Left cardiac atrium (tissue), 4 donors: ENCODE measurements at places on chromosomes 6 and 20.

- no peak for DNase-seq
Measured at GRCh38 chr6:51016489-51016888, 197.8 kb downstream of the TFAP2B start.

GRCh38 chr6:82370788-82371187, 7.2 kb downstream of the TPBG start:
- DNase-seq, result no peak

DNA sequence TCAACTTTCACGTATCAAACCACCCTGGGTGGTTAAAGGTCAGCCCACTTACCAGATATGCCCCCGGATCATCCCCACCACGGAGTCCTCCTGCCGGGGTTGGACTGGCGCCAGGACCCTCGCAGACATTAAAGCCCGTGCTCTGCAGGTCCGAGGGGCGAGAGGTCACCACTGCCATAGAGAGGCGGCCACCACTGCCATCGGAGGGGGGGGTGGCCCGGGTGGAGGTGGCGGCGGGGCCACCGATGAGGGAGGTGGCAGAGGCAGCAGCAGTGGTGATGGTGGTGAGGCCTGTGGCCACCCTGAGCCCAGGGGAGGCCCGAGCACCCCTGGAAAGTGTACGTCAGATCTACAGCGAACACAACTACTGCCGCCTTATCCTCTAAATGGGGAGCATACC, 76.3 kb downstream of the ASXL1 start:
- DNase-seq, result no peak

- no peak for DNase-seq
Measured at GRCh38 chr20:21339499-21339898, 36.4 kb downstream of the XRN2 start.

DNA sequence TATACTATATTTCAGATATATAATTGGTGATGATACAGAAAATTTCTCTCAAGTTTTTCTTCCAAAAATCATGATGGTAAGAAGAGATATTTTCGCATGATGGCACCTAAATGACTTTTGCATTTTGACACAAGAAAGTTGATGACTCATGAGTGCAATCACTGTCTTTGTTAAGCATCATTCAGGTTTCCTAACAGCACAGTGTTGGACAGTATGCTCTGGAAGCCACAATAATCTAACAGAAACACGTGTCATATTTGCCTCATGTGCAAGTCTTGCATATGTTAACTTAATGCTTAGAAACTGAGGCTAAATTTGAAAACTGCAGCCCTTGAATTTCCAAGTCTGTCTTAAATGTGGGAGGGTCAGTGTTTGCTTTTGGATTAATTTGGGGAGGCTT, 533.5 kb downstream of the LMBRD1 start:
- no peak for DNase-seq

GRCh38 chr6:84137989-84138575, 89.4 kb downstream of the CEP162 start:
- no peak for DNase-seq

DNA sequence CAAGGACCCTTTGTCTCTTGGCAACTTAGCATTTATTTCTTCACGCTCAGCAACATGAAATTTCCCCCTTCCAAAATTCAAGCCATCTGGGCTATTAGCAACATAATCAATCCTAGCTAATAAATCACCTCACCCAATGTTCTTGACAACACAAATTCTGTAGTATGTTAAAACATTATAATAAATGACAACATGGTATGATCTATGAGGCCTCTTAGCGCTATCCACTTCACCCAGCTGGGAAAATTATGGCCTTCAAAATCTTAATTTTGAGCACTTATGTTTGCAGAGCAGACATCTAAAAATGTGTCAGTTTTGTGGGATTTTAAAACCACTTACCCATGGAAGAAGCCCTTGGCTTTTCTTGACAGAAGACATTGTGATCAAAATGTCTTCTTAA, 181.9 kb downstream of the HDGFL1 start:
- no peak for DNase-seq

GRCh38 chr20:22576733-22577514, 7.4 kb downstream of the FOXA2 start:
- no peak for DNase-seq

GRCh38 chr6:83536034-83536646, 23.8 kb downstream of the PRSS35 start:
- peak; percentile 26 for DNase-seq

- DNase-seq, result no peak
Measured at GRCh38 chr20:44041001-44041400, 126.3 kb downstream of the TOX2 start.

GRCh38 chr6:97059473-97059872, 134.9 kb downstream of the KLHL32 start:
- DNase-seq, result no peak

DNA sequence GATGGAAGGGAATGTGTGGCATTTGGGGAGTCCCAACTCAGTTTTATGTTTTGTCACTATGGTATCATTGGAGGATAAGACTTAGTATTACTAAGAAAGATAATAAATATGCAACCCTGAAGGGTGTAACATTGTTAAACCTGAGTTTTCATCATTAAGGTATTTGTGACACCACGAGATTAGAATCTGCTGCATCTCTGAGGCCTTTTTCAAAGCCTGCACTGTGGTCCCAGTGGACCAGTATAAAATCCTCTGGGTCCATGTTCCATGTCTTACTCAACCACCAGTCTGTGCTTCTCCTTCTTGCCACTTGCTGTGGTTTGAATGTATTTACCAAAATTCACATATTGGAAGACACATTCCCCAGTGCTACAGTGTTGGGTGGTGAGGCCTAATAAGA, 130.6 kb downstream of the TBX18 start:
- DNase-seq, result no peak

GRCh38 chr20:38116409-38117165, 48.5 kb downstream of the TGM2 start:
- no peak for DNase-seq

- DNase-seq, result no peak
Measured at GRCh38 chr6:56642366-56643261, at the start of gene DST. Gene DST, minus strand, starts transcription at chr6:56642889.

DNA sequence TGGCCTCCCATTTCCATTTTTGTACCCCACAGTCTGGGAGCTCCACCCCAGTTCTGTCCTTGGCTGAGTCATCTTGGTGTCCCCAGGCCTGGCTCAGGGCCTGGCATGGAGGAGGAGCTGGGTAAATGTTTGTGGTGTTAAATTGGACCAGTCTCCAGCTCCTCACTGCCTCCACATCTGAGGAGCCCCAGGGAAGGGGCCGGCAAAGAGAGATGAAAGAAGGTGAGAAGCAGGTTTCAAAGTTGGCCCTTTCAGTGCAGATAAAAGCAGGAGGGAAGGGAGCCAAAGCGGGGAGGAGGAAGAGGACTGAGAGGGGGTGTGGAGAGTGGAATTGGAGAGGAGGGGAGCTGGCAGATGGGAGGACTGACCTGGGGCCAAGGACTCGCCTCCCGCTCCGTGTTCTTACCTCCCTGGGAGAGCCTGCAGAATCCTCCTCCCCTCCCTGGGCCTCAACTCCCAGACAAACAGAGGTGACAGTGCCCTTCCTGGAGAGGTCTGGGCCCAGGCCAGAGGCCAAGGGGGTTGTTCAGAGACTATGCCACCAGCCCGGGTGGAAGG, 89.0 kb downstream of the CD40 start:
- no peak for DNase-seq

GRCh38 chr20:19756761-19757486, 1.1 kb upstream of the RIN2 start:
- no peak for DNase-seq

DNA sequence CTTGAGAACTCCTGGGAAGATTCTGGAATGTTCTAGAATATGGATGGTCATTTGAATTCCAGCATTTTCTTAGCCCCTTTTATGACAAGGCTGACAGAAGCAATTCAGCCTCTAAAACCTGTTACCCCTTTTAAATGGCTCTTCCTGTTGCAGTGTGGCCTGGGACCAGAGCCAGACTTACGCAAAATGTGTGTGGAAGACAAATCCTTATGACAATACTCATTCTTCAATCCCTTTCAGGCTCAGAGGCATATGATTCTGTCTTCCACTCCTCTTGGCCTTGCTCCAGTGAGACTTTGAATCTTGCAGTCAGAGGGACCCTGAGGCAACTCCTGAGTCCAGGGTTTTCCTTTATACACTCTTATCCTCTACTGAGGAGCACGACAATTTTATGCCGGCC, 287.0 kb downstream of the CLIC5 start:
- no peak for DNase-seq

DNA sequence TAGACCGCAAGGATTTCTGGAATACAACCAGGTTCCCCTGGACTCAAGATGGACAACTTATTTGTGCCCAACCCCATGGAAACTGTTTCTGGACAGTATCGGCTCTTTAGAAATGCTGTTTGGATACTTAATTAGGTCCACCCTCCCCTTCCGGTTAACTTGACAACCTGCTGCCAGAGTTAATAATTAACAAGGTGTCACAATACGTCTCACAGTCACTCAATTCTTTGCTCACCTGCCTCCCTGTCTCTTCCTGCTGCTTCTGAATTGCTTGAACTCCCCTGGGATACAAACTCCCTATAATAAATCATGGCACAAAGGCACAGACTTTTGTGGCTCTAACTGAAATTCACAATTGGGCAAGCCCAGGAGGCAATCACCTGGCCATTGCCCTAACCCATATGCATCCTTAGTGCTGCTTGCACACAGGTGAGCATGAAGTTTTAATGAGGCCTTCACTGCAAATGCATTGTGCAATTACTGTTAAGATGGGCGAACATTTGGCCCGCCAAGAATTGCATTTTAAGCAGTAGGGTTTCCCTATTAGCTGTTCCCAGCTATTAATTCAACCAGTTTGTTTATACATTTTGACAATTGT, 504.4 kb upstream of the NOX3 start:
- DNase-seq, result no peak

- DNase-seq, result peak; percentile 57
Measured at GRCh38 chr6:158040051-158040803, 58.6 kb downstream of the SYNJ2 start.

- DNase-seq, result no peak
Measured at GRCh38 chr6:11111769-11112437, 378 bp upstream of the ERVFRD-1 start.

GRCh38 chr6:150235218-150235617, 92.4 kb downstream of the PPP1R14C start:
- no peak for DNase-seq

DNA sequence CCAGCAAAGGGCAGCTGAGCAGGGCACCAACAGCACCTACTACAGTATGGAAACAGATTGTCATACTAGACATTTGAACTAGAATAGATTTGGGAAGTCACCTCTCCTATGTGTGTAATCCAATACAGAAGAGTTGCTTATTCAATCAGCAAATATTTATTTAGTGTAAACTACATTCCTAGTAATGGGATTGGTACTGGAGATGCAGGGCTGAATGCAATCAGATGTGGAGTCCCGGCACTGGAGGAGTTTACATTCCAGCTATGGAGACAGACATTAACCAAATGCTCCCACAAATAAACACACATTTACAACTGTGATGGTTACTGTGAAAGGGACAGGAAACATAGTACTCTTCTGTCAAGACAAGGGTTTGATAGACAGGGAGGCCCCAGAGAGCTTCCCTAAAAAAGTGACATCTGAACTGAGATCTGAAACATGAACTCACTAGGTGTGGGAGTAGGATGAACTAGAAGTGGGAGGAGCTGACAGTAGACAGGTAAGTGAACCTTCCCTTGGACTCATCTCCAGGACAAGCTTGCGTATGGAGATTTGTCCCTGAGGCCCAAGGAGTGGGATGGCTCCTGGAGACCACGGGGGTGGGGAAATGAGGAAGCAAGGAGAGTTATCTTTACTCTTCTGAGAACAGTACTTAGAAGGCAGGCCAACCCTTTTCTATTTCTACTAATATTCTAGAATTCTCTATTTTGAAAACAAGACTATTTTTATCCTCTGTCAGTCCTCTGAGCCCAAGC, 420.5 kb downstream of the MAFB start:
- no peak for DNase-seq

DNA sequence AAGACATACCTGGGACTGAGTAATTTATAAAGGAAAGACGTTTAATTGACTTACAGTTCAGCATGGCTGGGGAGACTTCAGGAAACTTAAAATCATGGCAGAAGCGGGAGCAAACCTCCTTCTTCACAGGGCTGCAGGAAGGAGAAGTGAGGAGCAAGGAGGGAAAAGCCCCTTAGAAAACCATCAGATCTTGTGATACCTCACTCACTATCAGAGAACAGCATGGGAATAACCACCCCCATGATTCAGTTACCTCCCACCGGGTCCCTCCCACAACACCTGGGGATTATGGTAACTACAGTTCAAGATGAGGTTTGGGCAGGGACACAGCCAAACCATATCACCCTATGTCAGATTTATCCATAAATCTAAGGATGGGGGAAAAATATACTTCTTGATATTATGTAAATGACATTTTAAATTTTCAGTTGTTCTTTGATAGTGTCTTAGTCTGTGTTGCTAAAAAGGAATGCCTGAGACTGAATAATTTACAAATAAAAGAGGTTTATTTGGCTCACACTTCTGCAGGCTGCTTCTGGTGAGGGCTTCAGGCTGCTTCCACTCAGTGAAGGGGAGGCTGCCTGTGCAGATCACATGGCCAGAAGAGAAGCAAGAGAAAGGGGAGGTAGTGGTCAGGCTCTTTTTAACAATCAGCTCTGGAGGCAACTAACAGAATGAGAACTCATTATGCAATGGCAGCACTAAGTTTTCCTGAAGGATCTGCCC, 1.2 kb upstream of the MCM9 start:
- DNase-seq, result no peak

DNA sequence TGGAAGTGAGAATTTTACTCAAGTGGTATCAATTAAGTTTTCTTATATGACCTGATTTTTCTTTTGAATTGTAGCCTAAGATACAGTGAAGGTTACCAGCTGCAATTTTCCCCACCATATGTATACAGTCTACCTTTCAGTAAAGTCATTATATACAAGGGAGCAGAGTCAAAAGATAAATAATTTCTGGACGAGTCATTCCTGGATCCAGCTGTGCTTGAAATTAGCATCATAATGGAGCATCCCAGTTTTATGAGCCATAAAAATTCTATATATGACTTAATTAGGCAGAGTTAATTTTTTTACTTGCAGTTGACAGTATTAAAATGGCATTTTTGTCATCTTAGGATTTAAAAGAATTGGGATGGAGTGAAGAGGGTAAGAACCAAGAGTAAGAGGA, 1008.4 kb downstream of the PHF3 start:
- no peak for DNase-seq

DNA sequence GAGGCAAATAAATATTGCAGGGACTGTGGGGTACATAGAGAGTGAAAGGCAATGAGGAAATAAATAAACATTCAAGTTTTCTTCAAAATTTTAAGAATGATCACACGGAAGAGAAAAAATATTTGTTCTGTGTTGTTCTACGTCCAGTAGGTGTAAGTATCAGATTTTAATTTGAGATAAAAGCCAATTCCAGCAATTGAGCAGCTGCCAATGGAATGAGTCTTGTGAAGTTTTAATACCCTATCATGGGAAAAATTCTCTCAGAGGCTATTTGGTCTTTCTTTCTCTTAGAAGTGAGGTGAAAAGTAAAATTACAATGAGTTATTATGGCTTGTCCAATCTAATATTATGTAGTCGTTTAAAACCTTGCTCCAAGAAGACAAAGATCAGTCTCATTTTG, 195.7 kb upstream of the CITED2 start:
- no peak for DNase-seq

DNA sequence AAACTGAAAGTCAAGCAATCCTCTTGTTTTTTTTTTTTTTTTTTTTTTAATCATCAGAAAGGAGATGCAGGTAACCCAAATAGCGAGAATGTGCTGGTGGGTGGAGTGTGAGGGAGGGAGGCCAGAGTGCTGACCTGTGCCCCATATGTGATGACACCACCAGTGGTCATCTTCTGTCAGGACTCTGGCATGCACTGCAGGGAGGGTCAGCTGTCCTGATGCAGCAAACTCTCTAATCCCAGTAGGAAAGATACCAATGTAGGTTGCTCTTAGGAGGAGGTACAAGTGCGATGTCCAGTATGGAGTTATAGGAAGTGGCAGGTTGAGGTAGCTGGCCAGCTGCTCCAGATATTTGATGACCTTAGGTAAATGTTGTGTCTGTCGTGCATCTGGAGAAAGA, 2.8 kb upstream of the CST4 start:
- no peak for DNase-seq
